ENCODE measurements at places on chromosomes 3 and 15.

GRCh38 chr3:127822682-127823425, 539 bp upstream of the MGLL start:
- no peak for DNase-seq

DNA sequence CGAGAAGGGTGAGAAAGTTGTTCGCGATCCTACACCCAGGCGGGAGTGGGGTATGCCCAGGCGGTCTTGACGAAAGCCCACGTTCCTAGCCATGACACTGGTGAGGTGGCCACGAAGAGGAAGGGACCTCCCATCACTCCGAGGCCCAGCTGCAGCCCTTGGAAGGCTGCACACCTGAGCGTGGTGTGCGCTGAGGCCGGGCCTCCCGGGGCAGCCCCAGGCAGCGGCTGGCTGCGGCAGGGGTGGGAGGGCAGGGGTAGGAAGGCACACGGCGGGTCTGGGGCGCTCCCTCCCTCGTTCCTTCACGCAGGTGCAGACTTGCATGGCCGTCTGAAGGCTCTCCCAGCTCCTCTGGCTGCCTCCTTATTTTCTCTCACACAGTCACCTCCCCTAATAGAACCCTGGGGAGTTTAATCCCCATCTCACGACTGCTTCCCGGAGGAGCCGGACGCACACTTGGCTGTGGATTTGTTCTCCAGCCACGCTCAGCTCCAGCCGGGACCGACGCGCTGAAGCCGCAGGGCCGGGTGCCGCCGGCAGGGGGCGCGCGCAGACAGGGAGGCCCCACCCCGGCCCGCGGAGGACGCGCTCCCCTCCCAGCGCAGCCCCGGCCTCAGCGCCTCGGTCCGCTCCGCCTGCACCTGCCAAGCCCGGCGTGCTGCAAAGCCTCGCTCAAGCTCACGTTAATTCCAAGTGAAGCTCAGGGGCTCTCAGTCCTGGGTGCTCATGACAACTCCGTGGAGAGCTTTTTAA, 37.8 kb upstream of the MUC4 start:
- no peak for DNase-seq

DNA sequence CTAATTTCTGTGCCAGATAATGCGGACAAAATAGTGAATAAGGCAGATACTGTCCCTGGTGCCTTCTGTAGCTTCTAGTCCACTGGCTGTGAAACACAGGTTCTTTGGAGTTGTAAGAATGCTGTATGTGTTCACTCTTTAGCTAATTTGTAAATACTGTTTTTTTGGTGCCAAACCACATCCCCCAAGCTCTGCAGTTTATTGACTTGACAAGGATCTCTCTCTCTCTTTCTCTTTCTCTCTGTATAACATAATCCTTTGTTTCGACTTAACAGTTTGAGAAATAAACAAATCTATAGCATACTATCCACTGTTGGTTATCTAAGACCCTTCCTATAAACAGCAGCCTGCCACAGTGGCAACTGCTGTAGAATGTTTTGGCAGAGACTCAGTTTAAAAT, 7.6 kb downstream of the SMAD3 start:
- no peak for DNase-seq

DNA sequence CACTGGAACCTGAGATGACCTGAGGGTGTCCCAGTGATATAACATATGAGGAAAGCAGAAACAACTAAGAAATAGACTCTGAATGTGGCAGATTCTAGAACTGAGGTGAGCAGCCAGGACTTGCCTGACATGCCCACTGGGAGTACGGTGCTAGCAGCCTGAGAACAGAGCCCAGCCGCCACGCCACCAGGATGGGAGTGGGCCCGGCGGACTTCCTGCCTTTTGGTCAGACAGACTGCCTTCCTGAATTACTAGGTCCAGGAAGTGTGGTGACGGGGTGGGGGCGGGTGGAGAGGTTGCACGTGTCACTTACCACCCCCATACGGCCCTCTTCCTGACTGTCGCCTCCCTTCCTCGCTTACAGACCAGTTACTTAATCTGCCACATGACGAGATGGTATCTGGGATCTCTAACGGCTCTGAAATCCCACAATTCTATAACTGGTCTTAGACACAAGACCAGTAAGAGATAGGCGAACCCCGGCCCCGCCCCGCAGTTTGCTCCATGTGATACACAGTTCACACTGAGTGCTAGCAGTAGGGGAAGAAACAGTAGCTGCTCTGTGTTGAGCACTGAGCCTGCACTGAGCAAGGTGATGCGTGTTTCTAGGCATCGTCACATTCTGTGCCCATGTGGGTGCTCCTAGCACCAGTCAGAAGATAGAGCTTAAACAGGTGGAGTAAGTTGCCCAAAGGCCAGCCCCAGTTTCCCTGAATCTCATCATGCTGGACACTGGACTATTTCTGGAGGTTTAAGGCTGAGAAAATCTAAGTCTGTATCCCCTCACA, 95.7 kb downstream of the CPN2 start:
- no peak for DNase-seq

GRCh38 chr15:76939715-76940114, 8.2 kb downstream of the RCN2 start:
- no peak for DNase-seq

DNA sequence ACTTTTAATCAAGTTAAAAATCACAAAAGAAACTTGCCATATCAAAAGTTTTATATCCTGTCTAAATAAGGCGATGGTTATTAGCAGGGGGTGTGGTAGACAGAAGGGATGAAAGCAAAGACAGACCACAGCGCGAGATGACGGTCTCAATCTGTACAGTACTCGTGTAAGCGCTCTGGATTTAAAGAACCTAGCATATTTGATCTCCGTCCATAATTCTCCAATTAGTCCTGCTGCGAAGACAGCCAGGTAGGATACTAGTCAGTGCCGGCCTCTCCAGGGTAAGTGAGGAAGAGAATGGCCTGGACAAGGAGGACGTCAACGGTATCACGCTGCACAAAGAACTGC, 701 bp downstream of the SGO1 start:
- no peak for DNase-seq

DNA sequence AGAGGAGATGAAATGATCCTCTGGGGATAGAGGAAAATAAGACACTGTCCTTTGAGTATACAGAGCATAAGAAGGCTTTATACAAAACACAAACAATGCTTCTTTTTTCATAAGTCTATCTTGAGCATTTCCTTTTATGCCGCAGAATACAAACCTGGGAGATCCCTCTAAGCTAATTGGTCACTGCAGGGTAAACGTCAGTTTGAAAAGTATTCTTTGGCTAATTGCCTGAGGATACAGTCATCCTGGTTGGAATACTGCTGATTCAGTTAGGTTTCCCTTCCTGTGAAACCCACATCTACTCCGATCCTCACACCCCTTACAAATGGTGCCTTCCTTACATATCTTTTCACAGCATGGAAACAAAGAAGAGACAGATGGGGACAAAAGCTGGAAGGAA, 10.6 kb downstream of the WNT5A start:
- no peak for DNase-seq

DNA sequence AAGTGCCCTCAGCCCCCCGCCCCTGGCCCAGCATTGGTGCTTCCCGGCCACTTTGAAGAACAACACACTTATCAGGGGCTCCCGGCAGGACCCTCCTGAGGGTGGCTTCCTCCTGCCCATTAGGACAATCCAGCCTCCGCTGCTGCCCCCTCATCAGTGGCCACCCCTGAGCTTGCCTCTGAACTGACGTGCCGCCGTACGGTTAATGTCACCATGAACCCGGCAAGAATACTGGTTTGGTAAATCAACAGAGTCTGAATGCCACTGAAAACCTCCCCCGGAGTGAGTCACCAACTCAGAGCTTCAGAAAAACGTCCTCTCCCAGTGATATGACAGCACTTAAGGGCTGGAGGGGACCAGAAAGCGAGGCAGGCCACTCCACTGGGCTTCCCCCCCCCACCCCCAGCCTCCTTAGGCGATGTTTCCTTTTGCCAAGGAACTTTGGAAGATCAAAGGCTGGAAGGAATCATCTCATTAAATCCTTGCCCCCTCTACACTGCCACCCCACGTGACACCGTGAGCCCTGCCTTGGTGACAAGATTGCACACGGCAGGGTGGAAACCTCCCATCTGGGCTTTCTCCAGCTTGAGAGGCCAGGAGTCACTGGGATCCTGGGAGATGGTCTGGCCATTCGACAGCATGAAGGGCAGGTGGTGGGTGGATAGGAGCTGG, 142.1 kb downstream of the NUP210 start:
- DNase-seq = no peak

DNA sequence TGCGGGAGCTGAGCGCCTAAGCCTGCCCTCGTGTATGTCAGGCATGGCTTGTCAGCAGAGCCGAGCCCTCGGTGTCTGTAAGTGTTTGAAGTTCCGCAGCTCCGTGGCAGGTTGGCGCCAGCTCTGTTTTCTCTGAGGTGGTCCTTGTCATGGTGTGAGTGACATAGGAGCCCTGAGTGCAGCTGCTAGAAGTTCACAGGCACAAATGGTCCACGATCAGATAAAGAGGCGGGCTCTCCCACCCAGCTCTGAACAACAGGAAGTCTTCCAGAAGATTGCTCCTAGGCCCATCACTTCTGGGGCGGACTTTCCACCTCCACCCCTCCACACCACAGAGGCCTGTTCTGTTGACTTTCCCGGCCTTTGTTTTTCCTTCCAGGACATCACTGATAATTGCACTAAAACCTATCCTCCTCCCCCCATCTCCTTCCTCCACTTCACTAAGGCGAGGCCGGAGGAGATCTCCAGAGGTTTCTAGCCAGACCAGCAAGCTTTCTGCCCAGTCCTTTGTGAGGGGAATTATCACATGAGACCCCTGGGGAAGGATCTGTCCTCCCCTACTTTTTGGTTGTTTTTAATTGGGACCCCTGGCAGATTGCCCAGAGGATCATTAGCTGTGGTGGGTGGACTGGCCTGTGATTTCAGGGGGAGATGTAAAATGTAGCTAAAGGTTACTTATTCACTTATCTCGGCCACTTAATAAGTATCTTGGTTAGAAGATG, 19.9 kb downstream of the ITPR1 start:
- DNase-seq = no peak

DNA sequence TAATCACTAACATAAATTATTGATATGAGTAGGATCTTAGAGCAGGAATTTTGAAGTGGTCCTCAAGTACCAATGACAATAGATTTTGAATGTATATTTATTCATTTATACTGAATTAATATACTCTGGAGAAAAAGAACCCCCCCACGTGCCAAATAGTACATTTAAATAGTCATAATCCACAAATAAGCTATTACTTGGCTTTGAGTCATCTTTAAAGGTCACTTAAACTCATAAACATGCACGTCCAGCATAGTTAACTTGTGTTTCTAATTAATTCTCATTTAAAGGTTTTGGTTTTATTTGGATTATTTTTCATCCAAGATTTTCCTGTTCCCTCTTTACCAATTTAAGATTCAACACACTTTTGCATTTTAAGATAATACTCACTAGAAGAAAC, 35.1 kb downstream of the FGF7 start:
- DNase-seq = no peak

DNA sequence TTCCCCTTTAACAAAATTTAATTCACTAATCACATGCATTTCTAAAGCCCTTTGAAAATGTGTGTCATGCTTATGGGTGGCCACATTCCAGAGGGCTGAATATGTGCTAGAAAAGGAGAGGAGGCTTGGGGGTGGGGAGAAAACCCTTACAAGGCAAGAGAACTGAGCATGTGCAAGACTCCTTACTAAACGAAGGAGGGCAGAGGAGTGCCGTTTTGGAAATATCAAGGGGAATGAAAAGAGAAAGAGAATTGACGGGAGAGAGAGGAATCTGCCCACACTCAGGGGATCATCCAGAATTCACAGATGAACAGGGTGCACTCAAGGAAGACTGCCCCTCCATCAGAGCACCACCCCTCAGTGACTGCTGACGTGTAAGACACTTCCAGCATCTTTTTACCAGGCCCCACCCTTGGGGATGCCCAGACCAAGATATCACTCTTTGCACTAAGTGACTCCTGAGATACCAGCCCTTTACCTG, 37.9 kb upstream of the TSC22D2 start:
- DNase-seq = no peak

DNA sequence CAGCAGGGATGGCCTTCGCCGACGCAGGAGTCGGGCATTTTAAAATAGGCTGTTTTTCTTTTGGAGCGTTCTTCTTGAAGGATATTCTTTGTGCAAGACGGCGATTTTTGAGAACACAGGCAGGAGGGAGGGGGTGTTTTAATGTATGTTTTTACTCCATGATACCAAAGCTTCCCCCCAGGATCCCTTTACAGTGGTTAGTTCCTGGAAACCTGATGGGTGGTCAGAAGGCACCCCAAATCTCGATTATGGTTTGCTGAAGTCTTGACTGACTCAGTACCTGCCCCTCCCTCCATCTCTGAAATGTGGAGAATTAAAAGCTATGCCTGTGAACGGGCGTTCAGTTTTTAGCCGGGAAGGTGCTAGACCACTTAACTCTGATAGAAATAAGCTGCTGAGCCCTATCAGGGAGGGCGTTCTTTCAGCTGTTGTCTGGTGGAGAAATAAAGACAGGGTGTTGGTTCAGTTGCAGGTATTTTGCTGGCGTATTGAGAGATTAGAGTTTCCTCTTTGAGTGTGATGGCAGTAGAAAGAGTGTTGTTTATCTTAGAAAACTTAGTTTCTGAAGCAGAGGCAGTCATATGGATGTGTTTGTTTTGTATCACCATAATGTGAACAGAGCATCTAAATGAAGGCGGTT, 3.4 kb downstream of the IGF1R start:
- no peak for DNase-seq

- no peak for DNase-seq
These were observed 216.1 kb downstream of the WNT5A start for GRCh38 chr3:55270976-55271375.

DNA sequence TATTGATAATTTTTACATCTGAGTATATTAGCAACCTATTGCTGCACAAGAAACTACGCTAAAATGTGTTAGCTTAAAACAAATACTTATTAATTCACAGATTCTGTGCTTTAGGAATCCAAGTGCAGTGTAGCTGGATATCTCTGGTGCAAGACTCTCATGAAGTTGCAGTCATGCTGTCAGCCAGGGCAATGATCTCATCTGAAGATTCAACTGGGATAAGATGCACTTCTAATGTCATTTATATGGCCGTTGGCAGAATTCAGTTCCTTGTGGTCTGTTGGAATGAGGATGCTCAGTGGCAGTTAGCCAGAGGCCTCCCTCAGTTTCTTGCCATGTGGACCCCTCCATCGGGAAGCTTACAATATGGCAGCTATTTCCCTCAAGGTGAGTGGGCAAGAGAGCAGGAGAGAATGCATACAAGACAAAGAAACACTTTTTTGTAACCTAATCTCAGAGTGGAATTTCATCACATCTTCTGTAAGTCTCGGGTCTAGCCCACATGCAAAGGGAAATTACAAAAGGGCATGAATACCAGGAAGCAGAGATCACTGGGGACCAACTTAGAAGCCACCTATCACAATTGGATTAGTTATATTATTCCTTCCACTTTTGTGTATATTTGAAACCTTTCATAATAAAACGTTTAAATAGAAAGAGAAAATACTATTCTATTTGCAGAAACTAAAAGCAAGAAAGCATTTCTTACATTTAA, 61.6 kb downstream of the DPH6 start:
- no peak for DNase-seq

DNA sequence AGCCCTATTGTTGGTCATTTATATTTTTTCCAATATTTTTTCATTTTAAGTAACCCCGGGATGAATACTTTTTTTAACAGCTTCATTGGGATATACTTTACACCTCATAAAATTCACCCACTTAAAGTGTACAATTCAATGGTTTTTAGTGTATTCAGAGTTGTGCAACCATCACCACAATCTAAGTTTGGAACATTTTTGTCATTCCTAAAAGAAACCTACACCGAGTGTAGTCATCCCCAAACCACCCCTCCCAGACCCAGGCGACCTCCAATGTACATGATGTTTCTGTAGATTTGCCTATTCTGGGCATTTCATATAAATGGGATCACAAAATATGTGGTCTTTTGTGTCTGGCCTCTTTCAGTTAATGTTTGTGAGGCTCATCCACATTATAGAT, 118.3 kb upstream of the FRMD4B start:
- no peak for DNase-seq

- DNase-seq = no peak
These were observed 291.8 kb downstream of the UBE2E2 start for GRCh38 chr3:23494967-23495366.

Data from NCI-H1417 treated with DMSO at 0.1 percent for 48 hours (cell line).